ENCODE measurements at places on chromosomes 5 and 9.

GRCh38 chr5:82046276-82046647 is 74.4 kb downstream of the ATG10 start:
- DNase-seq, result no peak

DNA sequence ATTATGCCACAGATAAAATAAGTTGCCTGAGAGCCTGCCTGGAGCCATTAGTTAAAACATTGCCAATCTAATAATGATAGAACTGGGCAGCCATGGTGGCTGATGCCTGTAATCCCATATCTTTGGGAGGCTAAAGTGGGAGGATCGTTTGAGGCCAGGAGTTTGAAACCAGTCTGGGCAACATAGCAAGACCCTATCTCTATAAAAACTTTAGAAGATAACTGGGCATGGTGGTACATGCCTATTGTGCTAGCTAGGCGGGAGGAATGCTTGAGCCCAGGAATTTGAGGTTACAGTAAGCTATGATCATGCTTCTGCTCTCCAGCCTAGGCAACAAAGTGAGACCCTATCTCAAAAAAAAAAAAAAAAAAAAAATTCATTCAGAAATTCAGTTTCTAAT is 52.6 kb downstream of the RAI14 start:
- DNase-seq, result no peak

DNA sequence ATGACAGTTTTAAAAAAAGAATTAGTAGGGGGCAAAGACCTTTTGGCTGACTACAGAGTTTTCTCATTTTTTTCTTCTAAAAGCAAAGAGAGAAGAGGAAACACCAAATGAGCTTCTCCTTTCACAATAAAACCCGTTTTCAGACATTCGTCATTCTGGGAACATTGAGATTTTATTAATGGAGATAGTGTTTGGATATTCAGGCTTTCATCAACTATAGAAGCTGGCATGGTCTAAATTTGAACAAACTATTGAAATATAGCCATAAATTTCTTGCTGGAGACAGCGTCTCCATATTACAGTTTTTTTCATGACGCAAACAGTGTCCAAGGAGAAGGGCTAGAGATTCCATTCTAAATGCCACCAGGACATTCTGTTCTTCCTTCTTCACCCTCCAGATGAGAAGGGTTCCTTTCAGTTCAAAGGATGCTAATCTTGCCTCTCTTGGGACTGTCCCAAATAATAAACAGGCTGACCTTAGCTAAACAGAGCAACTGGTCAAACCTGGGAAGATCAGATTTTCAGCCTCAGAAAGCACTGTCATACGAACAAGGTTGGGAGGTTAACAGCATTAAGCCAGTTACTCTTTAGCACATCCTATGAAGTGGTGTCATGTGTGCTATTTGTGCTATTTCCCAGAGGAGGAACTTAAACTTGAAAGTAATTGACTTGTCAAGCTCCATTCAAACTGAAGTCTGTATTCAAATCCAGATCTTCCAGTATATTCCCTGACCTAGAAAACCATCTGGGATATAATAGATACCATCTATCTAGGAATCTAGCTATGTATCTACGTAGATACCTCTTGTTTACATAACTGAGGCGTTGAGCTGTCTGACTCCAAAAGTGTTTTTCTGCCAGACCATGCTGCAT is 125.6 kb downstream of the LPAR1 start:
- DNase-seq, result no peak

- no peak for DNase-seq
Measured at GRCh38 chr5:172760136-172760535, 10.9 kb downstream of the DUSP1 start.

- DNase-seq, result no peak
Measured at GRCh38 chr5:91207248-91207647, 175.9 kb downstream of the ARRDC3 start.

GRCh38 chr5:36690041-36690961 is 83.9 kb downstream of the SLC1A3 start:
- peak; percentile 64 for DNase-seq

GRCh38 chr9:21856301-21857094 is 54.1 kb downstream of the MTAP start:
- DNase-seq, result no peak

DNA sequence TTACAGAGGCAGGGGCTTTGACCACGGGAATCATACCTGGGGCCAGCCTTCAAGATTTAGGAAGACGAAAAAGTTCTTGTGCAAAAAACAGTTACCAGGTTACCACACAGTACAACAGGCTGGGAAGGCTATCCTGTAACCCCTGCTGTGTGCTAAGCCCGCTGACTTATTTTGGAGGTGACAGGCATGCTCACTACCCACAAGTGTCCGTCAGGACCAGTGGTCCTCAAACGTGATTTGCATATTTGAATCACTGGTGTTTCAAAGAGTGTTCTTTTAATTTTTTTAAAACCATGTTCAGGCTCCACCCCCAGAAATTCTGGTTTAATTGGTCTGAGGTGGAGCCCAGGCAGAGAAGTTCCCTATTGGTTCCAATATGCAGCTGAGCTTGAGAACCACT is 146.6 kb downstream of the TTLL11 start:
- no peak for DNase-seq

- no peak for DNase-seq
Measured at GRCh38 chr9:115198001-115198400, 80.0 kb upstream of the TNC start.

DNA sequence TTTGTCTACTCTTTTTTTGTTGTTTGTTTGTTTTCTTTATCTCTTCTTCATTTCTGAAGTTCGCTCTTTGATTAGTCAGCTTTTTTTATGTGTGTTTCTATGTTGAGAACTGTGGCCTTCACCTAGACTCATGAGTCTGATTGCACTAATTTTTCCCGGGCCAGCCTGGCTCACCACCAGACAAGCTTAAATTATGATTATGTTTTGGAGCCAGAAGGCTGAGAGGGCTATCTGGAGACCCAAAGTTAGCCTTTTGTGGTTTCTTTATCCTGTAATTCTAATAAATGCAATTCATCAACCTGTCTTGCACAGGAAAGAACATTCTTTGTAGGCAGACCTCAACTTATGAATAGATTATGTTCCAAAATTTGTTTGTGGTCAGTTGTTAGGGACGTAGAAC is 20.8 kb upstream of the ACTBL2 start:
- no peak for DNase-seq

GRCh38 chr5:76720988-76721569 is 5.2 kb downstream of the F2R start:
- no peak for DNase-seq

- DNase-seq, result no peak
Measured at GRCh38 chr5:173582216-173583111, 34.0 kb downstream of the BOD1 start.

DNA sequence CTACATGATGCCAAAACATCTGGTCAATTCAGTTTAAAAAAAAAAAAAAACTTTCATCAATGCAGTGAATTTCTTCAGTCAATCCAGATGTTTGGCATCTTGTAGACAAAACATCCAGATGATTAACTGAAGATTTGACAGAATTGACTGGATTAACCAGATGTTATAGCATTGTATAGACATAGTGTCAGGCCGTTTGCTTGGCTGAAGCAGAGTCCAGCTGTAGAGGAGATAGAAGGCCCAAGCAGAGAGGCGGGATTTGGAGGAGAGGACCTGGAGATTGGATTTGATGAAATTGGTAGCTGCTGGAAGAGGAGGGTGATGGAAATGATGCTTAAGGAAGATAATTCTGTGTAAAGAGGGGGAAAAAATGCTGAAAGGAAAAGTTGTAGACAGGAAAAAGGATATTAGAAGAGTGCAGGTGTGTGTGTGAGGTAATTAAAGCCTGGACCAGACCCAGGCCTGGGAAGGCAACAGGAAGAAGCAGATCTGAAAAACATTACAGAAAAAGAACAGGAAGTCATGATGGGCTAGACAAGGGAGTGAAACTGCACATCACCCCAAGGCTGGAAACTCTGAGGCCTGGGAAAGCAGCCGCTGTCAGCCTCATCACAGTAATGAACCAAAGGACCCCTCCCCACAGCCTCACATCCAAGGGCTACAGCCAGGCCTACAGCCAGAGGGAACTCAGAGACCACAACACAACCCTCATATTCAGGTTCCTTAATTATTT is 258.3 kb downstream of the CWC27 start:
- no peak for DNase-seq

DNA sequence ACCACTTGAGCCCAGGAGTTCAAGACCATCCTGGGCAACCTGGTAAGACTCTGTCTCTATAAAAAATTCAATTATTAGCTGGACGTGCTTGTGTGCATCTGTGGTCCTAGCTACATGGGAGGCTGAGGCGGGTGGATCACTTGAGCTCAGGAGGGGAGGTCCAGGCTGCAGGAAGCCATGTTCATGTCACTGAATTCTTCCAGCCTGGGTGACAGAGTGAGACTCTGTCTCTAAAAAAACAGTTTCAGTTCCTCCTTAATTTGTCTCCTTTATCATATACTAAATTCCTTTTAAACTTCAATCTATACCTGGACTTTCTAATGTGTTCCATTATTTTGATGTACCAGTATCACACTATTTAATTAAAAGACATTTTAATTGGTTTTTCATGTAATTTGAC is 422.2 kb upstream of the TLE4 start:
- no peak for DNase-seq

GRCh38 chr9:135607401-135608293 is 31.7 kb downstream of the GLT6D1 start:
- DNase-seq, result no peak

DNA sequence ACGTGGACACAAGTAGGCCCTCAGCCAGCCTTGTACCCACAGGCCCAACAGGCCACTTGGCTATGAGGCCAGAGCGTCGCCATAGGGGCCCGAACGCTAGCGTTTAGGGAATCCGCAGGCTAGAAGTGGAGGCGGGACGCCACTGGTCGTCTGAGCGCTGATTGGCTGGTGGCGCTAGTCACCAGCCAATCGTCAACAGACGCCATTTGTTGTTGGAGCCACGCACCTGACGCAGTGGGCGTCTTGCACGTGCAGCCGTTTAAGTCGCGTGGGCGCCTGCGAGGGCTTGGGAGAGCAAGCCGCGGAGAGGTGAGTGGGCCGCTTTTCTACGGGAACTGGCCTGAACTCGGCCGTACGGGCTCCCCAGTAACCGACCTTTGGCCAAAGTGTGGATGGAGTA is at the start of gene DDX4:
TSS of gene DDX4 (plus strand) at position 269 of the 400 bp plus-strand sequence. CDS start 903 bp downstream, outside the sequence.
- no peak for DNase-seq

DNA sequence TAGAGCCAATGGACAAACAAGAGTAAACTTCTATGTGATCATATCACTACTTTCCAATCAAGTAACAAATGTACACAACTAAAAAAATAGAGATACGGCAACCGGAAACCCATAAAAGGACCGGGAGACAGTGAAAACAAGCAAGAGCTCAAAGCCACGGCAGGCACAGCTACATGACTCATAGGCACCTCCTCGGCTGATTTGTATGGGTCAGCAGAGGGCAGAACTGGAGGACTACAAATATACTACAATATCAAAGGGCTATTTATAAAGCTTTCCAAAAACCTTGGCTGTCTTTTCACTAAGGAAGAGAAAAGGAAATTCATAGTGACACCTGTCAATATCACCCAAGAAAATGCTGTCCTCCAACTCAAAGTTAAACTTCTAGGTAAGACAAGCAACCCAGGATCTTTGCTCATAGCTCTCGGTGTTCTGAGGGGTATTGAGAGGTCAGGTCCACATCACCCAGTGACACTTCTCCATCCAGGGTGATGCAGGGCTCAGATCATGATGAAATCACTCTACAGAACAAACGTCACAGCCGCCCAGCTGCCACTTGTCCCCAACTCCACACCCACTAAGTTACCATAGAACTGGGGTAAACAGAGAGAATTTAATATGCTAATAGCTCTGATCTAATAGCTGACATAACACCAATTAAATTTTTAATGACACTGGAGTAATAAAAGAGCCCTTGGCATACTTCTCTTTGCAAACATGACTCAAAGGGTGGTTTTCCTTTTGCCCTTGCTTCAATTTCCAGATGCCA is 41.3 kb downstream of the PFDN1 start:
- DNase-seq, result no peak

GRCh38 chr9:125998837-125999503 is 251.8 kb downstream of the PBX3 start:
- DNase-seq, result no peak

- DNase-seq, result no peak
Measured at GRCh38 chr5:14353726-14354474, 210.8 kb downstream of the TRIO start.

GRCh38 chr5:139046551-139046950 is 151.6 kb downstream of the SIL1 start:
- DNase-seq, result no peak

DNA sequence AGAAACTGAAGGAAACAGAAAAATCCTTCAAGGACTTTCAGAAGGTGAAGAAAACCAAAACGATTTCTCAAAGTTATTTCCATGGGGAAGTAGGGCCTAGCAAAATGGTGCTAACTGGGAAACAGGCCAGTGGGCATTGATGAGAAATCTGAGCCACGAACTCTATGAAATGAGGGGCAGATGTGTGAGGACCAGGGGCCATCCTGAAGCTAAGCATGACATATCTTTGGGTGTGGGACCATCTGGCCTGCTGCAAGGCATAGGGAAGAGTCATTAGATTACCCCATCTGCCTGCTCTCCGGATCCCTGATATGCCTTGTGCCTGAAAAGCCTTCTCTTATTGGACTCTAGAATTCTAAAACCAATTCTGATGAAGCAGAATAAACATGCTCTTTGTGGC is 143.8 kb downstream of the PALM2AKAP2 start:
- no peak for DNase-seq

DNA sequence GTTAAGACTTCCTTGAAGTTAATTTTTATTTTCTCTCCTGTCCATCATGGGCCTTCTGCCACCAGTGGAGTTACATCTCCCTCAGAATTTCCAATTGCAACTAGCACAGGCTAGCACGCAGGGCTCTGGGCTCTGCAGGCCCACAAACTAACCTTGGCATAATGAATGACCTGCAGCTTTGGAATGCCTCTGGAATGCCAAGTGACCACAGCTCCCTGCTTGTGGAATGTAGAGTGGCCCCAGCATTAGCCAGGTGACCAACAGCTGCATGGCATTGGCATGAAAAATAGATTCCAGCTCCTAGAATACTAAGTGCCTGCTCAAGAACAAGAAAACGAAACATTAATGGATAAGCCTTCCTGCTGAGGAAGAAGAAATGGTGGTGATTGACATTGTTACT is 726.1 kb downstream of the BRINP1 start:
- no peak for DNase-seq

DNA sequence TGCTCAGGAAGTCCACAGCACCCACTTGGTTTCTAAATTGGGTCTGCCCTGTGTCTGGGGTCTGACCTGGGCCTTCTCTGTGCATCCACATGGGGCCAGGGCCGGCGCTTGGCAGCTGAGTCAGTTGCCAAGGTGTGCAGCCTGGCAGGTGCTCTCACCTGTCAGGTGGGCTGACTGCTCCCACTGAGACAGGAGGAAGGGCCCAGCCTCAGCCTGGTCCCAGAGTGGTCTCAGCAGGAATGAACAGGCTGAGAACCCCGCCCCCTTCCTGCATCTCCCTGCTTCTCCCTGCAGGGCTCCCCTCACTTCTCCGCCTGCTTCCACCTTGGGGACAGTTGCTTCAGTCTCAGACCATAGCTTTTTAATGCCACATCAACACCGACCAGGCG is 60.5 kb downstream of the BARX1 start:
- DNase-seq, result no peak

Data from activated CD8-positive, alpha-beta memory T cell treated with anti-CD3 and anti-CD28 coated beads, Interleukin-2, amount 50 U/mL, for 4 hours (primary cell).